ENCODE measurements at places on chromosomes 11 and 22.

DNA sequence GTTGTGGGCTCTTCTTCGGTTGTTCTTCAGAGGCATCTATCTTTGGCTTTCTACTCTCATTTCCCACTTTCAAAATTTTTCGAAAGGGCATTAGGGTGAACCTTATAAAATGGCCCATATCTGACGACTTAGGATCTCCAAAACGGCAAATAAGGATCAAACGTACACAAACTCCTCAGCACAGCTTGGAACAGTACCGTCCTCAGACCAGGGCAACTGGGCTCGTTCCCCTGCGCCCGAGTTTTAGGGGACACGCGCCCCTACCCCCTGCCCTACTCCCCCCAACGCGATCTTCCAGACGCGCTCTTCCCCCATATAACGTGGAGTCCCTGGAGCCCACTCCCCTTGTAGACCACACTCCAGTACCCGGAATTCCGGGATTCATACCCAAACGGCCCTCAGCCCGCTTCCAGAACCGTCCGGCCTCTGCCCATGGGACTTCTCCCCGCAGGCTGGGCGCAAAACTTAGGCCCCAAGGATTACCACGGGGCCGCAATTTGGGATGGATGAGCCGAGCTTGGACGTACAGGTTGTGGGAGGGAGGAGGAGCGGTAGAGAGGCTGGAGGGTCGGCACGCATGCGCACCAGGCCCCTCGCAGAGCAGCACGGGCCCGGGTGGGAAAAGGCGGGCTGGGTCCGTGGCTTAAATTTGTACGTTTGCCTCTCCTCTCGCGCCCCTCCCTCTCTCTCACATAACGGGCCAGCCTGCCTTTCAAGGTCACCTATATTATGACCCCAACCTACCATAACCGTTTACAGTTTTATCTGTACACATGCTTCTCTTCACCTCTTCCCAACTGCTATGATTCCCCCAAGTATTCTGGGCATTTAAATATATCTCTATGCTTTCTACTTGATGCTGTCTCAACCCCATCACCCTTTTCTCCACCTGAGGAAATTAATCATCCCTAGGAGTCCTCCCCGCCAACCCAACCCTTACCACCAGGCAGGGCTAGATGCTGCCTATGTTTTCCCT is 3.4 kb downstream of the CCDC89 start:
- DNase-seq = peak; percentile 74

DNA sequence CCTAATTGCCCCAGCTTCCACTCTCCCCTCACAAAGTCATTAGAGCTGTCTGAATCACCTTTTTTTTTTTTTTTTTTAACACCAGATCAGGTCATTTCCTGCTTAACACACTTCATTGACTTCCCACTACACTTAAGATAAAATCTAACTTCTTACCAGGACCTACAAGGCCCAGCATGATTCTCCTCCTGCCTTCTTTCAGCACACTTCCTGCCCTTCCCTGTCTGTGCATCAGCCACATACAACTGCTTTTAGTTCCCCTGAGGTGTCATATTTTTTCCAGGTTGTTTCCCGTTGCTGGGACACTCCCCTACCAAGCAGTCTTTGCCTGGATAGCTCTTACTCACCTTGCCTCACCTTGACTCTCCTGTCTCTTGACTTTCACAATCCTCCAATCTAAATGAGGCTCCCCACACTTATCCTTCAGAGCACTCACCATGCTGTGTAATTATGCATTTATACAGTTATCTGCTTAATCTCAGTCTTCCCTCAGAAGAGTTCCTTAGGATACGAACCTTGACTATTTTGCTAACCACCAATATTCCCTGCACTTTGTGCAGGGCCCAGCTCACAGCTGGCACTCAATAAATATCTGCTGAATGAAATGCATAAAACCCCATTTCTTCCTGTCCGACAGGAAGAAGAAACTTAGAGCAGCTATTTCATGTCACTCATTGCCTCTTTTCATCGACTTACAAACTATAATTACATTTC is 96.6 kb upstream of the AKIP1 start:
- DNase-seq = no peak

DNA sequence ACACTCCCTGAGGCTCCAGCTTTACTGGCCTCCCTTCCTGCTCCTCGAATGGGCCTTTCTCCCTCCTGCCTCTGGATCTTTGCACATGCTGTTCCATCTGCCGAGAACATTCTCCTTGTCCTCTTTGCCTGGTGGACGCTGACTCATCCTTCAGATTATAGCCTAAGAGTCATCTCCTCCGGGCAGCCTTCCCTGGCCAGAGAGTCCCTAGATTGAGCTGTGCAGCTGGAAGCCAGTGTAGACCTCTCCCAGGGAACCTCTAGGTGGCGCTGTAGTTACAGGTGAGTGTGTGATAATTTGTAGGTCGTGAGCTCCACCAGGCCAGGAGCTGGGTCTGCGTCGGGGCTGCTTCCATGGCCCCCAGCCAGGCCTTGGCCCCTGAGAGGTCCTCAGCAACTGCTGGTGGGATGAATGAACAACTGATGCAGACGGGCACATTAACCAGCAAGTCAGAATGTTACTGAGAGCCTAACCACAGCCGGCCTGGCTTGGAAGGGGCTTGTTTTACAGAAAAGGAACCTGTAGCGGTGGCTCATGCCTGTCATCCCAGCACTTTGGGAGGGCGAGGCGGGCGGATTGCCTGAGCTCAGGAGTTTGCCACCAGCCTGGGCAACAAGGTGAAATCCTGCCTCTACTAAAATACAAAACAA is 8.7 kb downstream of the PNPLA5 start:
- no peak for DNase-seq

GRCh38 chr11:86214710-86215109 is 29.8 kb upstream of the EED start:
- no peak for DNase-seq

GRCh38 chr22:49585461-49586243 is 242.0 kb downstream of the BRD1 start:
- DNase-seq = no peak

- no peak for DNase-seq
Measured at GRCh38 chr11:63687845-63688244, 6.5 kb downstream of the RTN3 start.

- DNase-seq = no peak
Measured at GRCh38 chr22:32815943-32816342, 14.4 kb downstream of the TIMP3 start.

DNA sequence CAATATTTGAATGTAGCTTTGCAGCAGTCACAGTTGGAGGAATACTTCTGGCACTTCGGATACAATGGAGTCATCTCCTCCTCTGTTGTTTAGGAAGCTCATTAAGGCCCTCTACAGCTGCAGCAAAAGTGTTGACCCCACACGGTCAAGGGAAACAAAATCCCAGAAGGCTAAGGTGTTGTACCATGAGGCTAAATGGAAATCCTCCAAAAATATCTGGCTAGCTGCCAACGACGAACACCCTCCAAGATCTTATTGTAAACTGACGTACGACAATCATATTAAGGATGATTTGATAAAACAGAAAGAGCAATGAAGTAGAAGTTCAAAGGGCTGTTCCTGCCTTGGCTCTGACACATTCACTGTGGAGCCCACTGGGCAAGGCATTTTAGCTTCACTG is 4.0 kb downstream of the POGLUT3 start:
- peak; percentile 21 for DNase-seq

GRCh38 chr11:68691402-68691784 is 7.0 kb downstream of the GAL start:
- DNase-seq = no peak

DNA sequence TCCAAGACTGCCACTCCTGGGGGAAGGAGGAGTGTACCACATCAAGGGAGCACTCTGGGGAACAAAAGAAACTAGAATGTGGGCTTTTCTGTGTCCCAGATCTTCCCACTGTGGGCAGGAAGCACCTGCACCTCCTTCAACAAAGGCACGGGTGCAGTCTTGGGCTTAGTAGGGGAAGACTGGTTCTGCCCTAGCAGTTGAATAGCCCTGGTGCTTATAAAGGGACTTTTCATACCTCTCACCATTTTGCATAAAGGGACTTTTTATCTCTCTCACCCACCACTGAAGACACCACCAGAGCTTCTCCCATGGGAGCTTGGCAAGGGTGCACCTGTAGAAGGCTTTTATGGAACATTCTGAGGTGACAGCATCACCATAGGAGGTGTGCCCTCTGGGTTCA is 65.8 kb upstream of the MS4A8 start:
- DNase-seq = no peak

DNA sequence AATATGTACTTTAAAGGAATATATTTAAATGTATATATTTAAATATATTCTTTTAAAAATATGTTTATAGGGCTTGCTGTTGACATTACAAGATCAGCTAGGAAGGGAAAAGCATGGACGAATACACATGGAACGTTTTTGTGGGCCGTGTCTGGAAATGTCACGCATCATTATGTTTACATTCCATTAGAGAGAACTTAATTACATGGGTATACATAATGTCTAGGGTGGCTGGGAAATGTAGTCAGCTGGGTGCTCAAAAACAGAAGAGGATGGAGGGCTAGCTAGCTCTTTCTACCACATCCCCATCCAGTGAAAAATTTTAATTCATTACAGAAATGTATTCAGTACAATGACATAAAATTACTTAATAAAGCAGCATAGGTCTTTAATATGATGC is 371.2 kb downstream of the DYNC2H1 start:
- no peak for DNase-seq

- no peak for DNase-seq
Measured at GRCh38 chr22:39173787-39174497, 21.5 kb upstream of the CBX7 start.

Measured in NCI-H1092 (cell line).